ENCODE measurements at places on chromosomes 1 and 21. TPM values are rescaled to one million over a fixed set of nuclear protein-coding genes. Genes with fewer than 3 reads are reported as not detected.

TDRD5 gene
- not detected for total RNA-seq

- DNase-seq: no peak
These were observed 4.9 kb upstream of the CORT start for GRCh38 chr1:10444795-10445397.

GRCh38 chr1:1768249-1768992, 9.8 kb downstream of the NADK start:
- no peak for DNase-seq

- no peak for DNase-seq
These were observed 162.8 kb downstream of the NEGR1 start for GRCh38 chr1:72119491-72119890.

DNA sequence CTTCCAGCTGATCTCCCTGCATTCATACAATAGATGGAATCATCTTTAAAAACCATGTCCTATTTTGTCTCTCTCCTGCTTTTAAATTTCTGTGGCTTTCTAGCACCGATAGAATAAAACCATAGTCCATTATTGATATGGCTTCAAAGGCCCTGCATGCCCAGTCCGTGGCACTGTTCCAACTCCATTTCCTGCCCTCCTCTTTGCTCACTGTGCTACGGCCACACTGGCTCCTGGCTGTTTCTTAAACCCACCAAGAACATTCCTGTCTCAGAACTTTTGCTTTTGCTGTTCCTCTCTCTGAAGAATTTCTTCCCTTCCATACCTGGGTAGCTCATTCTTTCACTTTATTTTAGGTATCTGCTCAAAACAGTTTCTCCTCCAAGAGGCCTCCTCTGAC, 7.2 kb downstream of the SLAMF1 start:
- DNase-seq: no peak

- no peak for DNase-seq
These were observed 189.9 kb downstream of the FOXD2 start for GRCh38 chr1:47627471-47628370.

DNA sequence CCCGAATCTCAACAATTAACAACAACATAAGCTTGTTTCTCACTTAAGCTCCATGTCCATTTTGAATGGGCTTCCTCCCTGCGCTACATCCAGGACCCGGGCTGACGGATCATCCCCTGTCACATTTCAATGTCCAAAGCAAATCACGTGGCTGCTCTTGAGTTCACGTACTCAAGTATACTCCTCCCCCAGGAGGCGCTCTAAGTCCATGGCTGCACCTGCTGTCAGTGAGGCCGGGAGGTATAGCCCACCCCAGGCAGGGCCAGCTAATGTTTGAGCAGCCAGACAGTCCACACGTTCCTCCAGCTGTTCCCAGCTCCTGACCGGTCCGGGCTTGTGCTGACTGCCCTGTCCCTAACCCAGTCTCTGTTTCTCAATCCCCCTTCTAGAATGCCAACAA, 220.8 kb downstream of the SLC35F3 start:
- peak; percentile 78 for DNase-seq
